GM03348 (cell line): ENCODE measurements at places on chromosomes 4 and X.

- DNase-seq: peak; percentile 9
Measured at GRCh38 chrX:30309139-30309571, at the start of gene NR0B1. Gene NR0B1, minus strand, starts transcription at chrX:30309390. Its CDS starts 27 bp downstream, at chrX:30309363.

- DNase-seq: no peak
Measured at GRCh38 chr4:76952656-76953582, 3.4 kb downstream of the SEPTIN11 start.

- no peak for DNase-seq
Measured at GRCh38 chr4:62070291-62070852, 870.2 kb downstream of the ADGRL3 start.

- no peak for DNase-seq
Measured at GRCh38 chrX:39842281-39842973, 255.3 kb downstream of the BCOR start.

DNA sequence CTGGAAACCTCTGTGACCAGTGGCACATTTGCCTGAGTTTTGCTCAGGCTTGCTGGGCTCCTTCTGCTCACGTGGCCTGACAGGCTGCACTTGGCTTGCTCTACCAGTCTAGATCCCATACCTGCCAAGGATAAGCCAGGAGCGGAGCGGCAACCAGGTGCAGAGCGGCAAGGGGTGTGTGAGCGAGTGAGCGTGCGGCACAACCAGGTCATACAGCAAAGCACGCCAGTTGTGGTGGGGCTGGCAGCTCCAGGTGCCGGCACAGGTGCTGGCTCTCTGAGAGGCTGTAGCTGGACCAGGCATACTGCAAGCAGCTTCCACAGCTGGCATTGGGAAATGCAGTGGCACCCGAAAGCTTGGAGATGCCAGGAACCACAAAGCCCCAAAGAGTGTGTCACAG lies 1495.1 kb downstream of the PCDH7 start:
- DNase-seq: no peak

GRCh38 chr4:73668782-73669201 lies 48.6 kb upstream of the RASSF6 start:
- no peak for DNase-seq

- no peak for DNase-seq
Measured at GRCh38 chrX:149490100-149490499, 15.0 kb downstream of the IDS start.

- no peak for DNase-seq
Measured at GRCh38 chr4:16661813-16662212, 236.6 kb downstream of the LDB2 start.

- no peak for DNase-seq
Measured at GRCh38 chr4:162126729-162127128, 37.1 kb downstream of the FSTL5 start.

DNA sequence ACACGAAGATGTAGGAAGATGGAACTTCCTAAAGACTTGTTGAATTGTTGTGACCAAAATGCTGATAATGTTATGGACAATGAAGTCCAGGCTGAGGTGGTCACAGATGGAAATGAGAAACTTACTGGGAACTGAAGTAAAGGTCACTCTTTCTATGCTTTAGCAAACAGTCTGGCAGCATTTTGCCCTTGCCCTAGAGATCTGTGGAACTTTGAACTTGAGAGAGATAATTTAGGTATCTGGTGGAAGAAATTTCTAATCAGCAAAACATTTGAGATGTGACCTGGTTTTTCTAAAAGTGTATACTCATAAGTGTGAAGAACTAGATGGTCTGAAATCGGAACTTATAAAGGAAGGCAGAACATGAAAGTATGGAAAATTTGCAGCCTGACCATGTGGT lies 1785.9 kb downstream of the PCDH7 start:
- no peak for DNase-seq

DNA sequence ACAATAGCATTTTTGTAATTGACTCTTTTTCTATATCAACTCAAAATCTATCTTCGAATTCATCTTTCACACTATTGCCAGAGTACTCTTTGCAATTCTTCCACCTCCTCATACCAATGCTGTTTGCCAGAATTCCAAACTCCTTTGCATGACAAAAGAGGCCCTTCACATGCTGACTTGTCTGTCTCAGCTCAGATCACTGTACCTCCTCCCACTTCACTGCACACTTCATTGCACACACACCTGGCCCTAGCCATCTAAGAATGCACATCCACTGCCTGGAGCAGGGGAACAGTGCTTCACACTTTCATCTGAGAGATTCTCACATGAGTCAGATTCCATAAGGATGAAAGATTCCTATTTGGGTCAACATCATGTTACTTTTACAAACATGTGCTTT lies 56.5 kb downstream of the PRDM5 start:
- DNase-seq: no peak

DNA sequence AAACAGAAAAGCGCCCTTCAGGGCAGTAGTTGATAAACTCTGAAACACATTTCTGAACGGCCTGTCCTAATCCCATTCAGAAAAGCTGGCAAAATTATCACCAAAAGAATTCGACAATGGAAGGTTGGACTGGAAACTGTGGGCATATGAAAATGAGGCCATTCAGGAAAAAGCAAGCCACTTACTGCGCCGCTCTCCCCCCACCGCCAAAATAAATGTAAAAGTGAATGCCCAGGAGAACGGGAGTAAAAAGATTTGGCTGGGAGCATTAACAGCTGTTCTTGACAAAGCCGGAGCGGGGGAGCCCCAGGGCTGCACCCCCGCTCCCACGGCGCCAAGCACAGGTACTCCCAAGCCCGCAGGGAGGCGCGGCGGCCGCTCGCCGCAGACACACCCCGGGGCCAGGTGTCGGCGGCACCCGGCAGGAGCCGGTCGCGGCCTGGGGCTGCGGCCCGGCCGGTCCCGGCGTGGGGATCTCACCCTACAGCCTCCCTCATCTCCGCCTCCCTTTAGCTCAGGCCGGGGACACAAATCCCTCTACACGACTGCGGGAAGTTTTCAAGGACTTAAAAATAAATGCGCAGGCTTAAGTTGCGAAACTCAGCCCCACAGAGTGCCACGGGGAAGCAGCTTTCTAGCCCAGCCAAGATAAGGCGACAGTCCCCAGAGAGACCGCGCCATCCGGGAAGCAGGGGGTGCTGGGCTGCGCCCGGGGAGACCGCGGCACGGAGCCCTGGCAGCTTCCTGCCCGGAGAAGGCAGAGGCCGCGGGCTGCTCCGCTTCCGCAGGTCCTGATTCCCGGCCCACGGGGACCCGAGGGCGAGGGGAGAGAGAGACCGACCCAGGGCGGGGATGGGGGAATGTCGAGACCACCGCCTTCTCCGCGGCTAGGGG lies 593 bp downstream of the SH3RF1 start:
- peak; percentile 55 for DNase-seq

DNA sequence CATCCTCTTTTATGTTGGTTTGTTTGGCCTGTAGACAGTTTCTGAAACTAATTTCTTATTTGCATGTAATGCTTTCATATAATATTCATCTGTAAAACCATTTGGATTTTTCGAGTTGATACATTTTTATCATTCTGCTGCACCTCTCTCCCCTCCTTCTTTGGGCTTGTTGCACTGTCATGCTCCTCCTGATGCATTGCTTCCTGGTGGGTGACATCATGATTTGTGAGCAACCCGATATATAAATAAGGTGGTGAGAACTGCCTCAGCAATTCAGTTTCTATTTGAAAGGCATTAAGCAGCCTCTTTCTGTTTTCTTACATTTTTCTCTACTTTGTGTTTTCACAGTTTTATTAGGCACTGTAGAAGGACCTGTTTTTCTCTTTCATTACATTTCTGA lies 515.7 kb downstream of the RPA4 start:
- DNase-seq: peak; percentile 23

GRCh38 chr4:160848901-160849760 lies 1314.7 kb downstream of the FSTL5 start:
- DNase-seq: no peak

DNA sequence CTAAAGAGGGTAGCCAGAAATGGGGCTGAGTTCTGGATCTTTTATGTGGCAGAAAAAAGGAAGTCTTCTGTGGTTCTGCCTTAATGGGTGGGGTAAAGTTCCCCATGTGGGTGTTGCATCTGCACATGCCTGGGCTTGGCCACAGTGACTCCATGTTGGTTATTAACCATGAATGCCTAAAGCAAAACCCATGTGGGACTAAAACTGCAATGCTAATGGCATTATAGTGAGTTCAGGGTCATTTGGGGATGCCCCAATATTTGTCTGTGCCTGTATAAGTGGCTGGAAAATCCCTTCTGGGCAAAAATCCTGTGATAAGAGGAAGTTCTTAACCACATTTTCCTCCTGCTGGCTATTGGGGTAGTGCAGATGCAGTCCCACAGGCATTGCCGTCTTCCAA lies 857.4 kb downstream of the FAT4 start:
- no peak for DNase-seq

DNA sequence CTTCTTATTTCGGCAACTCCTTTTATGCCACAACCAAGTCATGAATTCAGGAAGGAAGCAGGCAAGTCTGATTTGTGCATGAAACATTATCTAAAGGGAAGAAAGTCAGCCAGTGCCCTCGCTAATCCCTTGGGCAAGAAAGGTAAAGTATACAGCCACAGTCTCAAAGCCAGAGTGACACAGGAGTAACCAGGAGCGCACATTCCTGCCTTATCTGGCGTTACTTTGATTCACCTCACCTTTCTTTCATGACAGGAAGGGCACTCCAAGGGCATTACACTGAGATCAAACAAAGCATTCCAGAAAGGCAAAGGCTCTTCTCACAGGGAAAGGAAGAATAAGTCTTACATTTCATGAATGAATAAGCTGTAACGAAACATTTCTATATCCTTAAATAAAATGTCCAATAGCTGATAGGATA lies 38.8 kb downstream of the FAT1 start:
- DNase-seq: no peak
